Gastrocnemius medialis (tissue), 4 donors: ENCODE measurements at places on chromosomes 11 and 22.

- DNase-seq = peak; percentile 0
Measured at GRCh38 chr11:2579315-2580060, 120.3 kb downstream of the KCNQ1OT1 start.

- DNase-seq = no peak
Measured at GRCh38 chr11:95444309-95445241, 213.6 kb upstream of the SESN3 start.

DNA sequence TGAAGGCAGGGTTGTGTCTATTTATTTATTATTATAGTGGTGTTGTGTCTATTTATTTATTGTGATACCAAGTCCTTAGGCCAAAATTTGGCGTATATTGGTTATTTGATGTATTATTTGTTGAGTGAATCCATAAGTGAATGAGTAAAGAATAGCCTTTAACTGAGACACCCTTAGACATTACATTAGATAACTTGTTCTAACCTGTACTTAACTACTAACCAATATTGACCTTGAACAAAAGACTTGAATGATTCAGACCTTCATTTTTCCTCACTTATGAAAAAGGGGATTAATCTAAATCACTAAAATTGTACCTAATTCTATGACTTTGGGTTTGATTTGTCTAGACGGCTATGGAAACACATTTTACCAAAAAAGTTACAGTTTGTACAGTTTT, 370.5 kb downstream of the JRKL start:
- no peak for DNase-seq

GRCh38 chr11:23112987-23113886, 253.0 kb upstream of the CCDC179 start:
- DNase-seq = no peak

GRCh38 chr22:25051073-25051472, 98.6 kb downstream of the KIAA1671 start:
- DNase-seq = no peak

- DNase-seq = no peak
Measured at GRCh38 chr11:68165601-68166000, 44.4 kb upstream of the CHKA start.
